BE2C (cell line): ENCODE measurements at places on chromosomes 7 and 10.

- peak; percentile 51 for DNase-seq
These were observed 782 bp downstream of the IFIT5 start for GRCh38 chr10:89414879-89415821.

- no peak for DNase-seq
These were observed 3.7 kb upstream of the FOXL3 start for GRCh38 chr7:286266-286665.

- no peak for DNase-seq
These were observed 80.6 kb downstream of the ZEB1 start for GRCh38 chr10:31399631-31400030.

GRCh38 chr7:4751398-4751947, 23.9 kb upstream of the AP5Z1 start:
- DNase-seq: no peak

DNA sequence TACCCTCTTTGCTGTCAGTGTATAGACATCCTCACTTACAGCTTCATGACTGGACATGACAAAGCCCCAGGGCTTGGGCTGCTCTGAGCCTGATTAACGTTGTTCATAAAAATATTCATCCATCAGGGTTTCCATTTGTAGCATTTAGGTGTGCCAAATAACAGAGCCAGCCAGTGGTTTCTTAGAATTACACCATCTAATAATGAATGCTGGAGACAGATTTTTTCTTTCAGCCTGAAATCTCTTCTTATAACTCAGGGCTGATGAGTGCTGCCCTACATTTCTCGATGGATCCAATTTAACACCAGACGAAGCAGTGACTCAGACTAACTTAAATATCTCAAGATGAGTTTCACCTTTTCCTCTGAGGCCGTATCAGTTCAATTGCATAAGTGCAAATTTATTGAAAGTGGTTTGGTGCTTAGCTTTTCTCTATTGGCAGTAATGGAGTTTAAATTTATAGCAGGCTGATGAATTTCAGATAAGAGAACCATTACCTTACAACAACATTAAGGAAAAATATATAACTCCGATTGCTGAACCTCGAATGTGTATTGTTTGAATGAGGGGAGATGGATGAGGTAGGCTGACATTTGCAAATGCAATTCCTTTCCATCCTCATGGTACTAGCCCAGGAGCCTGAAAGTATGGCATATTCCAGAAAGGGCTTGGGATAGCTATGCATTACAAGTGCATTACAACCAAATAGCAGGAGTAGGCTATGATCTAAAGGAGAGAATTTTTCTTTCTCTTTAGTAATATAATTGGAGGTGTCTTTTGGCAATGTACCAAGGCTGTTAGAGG, 900.6 kb downstream of the KCNMA1 start:
- DNase-seq: no peak

- no peak for DNase-seq
These were observed 1.4 kb downstream of the C10orf71 start for GRCh38 chr10:49300140-49300974.

DNA sequence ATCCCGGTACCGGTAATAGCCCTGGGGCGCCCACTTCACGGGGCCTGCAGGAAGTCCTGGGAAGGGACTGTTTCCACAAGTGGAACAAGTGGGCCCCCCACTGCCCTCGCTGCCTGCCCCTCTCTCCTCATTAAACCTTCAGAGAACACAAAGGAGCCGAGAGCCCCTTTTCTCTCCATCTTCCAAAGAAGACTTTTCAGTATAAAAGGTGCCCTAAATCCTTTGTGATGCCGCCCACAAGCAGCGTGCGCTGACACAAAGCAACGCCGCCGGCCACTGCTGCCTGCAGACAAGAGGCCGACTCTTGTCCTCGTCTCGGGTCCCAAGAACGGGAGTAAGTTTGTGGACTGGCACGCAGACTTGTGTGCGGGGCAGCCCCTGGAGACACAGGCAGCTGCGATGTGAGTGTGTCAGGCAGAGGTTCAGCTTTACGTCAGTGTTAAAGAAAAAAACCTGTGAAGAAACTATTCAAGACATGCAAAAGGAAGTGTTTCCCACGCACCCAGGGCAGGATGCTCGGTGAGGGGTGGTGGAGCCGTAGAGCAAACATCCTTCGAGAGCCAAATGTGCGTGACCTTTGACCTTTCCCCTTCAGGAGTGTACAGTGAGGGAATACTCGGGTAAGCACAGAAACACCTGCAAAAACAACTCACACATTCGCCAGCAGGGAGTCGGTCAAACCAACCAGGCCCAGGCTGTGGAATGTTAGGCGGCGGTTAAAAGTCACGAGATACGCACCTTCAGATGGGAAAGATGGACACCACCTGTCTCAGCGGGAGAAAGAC, 118.2 kb downstream of the VIPR2 start:
- DNase-seq: no peak

GRCh38 chr10:71736570-71736952, 17.0 kb upstream of the C10orf105 start:
- no peak for DNase-seq
